NCI-H1092 treated with DMSO at 0.1 percent for 48 hours (cell line): ENCODE measurements at places on chromosomes 3 and 15.

GRCh38 chr3:49295489-49296058 is 18.5 kb upstream of the C3orf62 start:
- DNase-seq = no peak

DNA sequence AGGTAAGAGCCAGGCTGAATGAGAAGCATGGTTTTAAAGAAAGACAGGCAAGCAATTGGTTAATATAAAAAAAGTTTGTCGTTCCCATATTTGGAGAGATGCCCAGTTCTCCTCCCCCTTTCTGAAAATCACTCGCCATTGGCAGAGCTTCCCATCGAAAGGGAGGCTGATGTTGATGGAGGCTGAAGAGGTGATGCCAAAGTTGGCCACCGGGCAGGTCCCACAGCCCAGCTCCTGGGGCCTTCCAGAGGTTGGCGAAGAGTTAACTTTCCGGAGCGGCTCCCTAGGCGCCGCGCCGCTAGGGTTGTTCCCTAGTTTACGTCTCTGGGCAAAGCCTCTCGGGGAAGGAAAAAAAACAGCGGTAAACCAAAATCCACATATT is 793 bp downstream of the PCOLCE2 start:
- no peak for DNase-seq

- DNase-seq = no peak
These were observed 6.0 kb downstream of the ONECUT1 start for GRCh38 chr15:52783929-52784798.

DNA sequence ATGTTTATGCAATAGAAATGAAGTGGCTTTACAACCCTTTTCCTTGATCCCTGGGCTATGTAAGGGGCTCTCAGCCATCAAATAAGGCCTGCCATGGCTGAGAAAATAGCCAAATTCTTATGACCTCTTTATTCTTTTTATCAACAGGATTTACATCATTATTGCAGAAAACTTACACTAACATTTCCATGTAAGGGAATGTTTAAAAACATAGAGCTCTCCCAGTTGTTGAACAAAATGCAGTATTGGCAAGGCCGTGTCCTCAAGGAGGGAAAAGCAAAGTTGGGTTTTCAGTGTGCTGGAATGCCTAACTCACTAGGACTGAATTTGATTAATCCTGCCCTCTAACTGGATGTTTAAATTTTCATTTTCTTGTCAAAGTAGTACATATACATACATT is 22.3 kb downstream of the NR2C2 start:
- no peak for DNase-seq

- DNase-seq = no peak
These were observed 8.0 kb downstream of the PXK start for GRCh38 chr3:58340594-58341244.
